ENCODE measurements at places on chromosomes 6 and 20.

DNA sequence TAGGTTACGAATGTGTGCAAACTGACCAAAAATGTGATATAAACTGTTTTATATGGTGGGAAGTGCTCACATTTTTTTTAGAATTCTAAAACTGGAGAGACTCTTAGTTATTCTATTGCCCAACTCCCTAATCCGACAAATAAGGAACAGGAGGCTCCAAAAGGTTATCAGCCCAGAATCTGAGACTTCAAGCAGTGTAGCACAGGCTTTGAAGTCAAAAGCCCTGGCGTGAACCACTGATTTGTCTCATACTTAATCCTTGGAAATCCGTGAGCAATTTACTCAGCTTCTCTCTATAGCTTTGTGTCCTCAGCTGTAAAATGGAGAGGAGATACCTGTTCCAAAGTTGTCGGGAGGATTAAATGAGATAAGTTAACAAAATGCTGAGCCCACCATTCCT lies 368.8 kb upstream of the SASH1 start:
- DNase-seq, result no peak

DNA sequence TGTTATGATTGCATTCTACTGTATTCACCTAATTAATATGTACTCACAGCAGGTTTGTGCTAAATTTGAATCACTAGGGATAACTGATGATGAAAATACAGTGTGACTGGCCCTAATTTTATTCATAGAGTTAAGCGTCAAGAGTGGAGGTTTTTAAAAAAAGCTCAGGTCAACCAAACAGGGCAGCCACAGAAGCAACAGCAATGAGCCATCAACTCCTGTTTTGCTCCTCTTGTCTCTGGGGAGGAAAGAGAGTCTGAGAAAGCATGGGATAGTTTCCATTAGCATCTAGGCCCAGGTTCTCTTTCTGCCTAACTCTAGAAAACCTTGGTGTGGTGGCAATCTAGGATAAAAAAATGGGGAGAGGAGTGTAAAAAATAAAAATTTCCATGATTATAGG lies 122.1 kb downstream of the OGFRL1 start:
- no peak for DNase-seq

GRCh38 chr20:17358854-17359253 lies 132.0 kb downstream of the PCSK2 start:
- no peak for DNase-seq

DNA sequence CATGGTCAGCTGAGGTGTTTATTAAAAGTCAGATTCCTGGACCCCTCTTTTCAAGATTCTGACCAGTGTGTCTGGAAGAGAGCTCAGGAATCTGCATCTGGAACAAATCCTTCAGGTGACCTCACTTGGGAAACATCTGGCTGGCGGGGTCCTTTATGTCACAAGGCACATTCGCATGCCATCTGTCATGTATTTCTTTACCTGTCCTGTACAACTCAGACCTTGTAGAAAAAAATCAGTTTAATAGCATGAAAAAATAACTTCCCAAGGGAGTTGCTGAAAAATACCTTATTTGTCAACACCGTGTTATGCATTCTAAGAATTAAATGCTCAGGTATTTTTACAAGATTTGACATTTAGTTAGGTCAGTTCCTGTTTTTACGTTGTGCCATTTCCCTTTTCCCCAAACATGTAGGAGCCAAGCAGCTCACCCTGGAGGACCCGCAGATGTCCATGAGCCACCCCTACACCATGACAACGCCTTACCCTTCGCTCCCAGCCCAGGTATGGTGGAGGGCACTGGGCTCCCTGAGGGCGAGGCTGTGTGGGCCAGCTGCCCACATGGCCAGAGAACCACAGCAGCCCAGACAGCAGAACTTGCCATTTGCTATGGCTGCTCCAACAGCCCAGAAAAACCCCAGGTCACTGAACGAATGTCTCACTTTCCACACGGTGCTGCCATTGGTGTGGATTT lies 4.0 kb downstream of the IRF4 start:
- no peak for DNase-seq

DNA sequence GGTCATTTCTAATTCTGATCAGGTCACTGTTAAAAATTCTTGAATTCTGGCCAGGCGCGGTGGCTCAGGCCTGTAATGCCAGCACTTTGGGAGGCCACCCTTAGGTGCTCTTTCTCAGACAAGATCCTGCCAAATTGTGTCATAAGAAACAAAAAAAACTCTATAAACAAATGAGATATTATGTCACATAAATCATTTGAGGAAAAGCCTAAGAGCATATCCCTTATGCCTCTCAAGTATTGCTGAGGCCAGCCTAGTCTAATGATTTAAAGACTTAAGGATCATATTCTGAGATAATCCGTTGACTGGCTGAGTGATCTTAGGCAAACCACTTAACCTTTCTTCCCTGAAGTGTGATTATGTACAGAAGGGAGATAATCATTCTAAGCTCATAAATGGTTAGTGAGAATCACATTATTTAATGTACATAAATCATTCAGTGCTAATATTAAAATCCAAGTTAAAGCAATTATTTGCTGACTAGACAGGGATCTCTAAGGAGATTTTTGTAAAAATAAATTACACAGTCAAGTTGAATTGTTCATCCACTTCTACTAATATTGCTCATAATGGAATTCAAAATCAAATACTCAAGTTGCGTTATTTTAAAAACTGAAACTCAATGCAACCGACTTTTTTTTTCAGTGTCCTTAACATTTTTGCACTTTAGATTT lies 365.4 kb downstream of the PHF3 start:
- no peak for DNase-seq

DNA sequence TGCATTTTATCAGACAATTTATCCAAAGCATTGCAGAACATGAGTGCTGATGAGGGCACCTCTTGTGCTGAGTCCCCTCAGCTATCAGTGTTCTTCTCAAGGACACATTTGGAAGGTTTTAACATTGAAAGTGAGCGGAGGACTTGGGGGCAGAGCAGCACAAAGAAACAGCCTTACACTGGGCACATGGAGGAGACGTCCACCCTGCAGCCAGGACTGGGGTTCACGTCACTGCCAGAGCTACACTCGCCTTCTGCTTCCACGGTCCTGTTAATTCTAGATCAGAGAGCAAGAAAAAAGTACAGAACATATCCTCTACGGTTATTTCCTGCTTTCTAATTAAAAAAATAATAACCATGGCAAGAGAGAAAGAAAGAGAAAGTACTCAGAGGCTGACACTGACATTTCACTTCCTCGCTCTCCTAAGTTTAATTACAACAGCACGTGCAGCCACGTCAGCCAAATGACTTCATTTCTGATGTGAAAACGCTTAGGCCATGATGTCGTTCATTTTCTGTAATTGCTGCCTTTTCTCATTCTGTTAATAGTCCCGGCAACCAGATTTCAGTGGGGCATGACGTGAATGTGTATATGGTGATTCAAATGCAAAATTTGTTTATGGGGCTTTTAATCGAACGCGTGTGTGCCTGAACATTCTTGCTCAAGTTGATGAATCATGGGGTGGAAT lies 5.1 kb downstream of the PRND start:
- no peak for DNase-seq

DNA sequence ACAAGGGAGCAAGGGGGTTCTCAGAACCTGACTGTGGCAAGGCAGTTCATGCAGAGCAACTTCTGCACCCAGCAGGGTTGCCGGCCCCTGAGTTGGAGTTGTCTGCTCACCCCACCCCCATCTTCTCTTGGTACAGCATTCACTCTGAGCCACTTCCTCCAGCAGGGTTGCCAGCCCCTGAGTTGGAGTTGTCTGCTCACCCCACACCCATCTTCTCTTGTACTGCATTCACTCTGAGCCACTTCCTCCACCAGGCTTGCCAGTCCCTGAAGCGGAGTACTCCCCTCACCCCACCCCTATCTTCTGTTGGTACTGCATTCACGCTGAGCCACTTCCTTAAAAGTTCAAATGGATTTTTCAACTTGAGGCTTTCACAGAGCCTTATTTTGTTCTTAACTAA lies 79.7 kb upstream of the SYNDIG1 start:
- no peak for DNase-seq

DNA sequence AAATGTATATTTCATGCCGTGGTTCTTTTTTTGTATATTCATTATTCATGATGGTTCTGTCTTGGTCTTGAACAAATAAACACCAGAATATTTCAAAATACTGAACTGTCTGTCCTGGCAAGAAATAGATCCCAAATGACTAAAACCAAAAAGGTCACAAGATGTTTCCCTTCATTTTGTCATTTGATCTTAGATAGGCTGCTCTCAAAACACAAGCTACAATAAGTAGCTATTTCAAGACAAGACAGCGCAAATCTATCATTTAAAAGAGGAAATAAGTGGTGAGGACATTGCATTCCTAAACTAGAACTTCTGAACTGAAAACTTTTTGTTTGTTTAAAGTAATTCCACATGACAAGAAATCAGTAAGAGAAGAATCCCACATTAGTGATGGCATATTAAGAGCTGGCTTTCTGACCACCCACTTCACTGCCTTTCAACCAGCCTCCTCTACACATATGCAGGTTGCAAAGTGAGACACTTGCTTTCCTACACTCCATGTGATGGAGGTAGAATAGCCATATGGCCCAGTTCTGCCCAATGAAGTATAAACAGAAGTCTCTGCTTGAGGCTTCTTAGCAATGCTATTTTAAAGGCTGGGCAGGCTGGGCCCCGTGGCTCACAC lies 54.4 kb upstream of the CCDC28A start:
- no peak for DNase-seq

Measured in mesothelial cell of epicardium (in vitro differentiated cells).